A172 (cell line): ENCODE measurements at places on chromosomes 16 and 17.

DNA sequence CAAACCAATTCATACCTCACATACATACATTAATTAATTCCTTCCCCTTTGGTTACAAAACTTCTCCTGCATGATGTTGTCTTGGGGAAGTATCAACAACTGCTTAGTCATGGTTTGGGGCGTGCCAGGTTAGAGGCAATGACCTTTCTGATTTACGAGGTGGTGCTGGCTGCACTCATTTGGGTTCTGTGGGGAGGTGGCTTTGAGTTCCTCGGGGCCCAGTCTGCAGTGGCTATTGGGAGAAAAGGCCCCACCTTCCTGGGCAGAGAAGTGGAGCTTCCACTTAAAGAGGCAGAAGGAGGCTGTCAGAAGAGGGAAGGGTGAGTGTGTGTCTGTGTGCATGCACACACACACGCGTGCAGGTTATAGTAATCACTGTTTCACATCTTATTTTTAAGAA lies 10.2 kb upstream of the ETV4 start:
- peak; percentile 80 for DNase-seq

- no peak for DNase-seq
Observed at GRCh38 chr16:57231821-57232350, 13.2 kb upstream of the ARL2BP start.

DNA sequence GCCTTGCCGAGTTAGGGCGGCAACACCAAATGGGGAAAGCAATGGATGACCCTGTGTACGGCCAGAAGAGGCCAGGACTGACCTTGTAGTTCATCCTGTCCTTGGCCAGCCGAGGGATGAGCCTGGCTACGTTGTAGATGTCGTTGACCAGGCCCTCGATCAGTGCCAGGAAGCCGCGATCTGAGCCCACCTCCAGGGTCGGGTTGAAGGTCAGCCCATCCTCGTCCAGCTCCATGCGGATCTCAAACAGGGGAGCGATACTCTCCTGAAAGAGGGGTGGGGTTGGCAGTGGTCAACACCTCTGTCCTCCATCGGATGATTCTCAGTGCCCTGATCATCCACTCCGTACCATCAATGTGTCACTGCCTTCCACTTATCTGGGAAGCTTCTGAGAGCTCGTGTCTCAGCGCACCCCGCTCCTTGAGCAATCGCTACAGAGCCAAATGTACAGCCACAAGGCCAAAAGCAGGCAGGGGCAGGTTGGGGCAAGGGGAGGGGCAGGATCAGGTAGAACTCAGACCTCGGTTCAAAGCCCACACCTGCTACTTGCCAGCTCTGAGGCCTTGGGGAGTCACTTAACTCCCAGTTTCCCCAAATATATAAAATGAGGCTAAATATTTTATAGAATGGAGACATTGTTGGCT lies 39.9 kb downstream of the DNAH17 start:
- DNase-seq = no peak

DNA sequence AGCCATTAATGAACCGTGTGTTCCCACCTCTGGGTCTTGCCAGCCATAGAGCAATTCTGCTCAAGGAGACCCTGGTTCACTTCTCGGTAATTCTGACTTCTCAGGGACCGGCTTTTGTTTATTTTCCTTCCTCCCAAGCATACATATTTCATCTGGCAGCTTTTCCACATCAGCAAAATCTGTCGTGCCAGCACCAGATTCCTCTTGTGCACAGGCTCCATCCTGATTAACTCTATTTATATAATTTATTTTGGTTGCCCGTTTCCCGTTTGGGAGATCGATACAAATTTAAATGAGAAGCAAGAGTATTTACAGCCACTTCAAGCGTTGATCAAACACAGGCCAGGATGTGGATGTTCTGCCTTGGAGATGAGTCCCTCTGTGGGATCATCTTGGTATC lies 161.9 kb upstream of the XYLT1 start:
- DNase-seq = no peak

DNA sequence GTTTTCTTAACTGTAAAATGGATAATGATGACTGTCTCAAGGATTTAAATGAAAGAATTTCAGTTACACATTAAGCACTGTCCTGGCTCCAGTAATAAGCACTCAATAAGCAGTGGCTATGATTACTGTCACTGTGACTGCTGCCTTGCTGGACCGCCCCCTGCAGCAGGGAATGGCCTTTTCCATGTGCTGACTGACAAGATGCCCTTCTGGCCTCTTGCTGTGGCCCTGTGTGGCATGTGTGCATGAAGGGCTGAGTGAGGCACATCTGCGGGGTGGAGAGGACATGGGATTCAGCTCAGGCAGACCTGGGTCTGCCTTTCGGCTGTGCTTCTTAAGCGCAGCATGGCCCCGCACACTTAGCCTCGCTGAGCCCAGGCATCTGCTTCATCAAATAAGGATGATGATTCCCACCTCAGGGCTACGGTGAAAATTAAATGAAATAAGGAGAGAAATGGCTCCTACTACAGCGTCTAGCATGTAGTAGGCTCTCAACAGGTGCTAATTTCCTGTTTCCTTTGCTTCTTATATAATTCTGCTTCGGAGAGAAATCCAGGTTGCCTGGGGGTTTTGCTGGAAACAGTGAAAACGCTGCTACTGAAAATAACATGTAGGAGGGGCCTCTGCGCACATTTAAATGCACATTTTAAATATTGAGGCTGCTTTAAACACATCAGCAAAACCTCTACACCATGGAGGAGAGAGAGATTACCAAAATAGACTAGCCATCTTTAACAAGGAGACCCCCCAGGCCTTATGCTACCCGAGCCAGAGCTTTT lies 183.9 kb downstream of the PARN start:
- no peak for DNase-seq

GRCh38 chr16:83725313-83725712 lies 82.5 kb upstream of the HSBP1 start:
- no peak for DNase-seq

- no peak for DNase-seq
Observed at GRCh38 chr17:8685381-8685780, 54.9 kb upstream of the MYH10 start.

DNA sequence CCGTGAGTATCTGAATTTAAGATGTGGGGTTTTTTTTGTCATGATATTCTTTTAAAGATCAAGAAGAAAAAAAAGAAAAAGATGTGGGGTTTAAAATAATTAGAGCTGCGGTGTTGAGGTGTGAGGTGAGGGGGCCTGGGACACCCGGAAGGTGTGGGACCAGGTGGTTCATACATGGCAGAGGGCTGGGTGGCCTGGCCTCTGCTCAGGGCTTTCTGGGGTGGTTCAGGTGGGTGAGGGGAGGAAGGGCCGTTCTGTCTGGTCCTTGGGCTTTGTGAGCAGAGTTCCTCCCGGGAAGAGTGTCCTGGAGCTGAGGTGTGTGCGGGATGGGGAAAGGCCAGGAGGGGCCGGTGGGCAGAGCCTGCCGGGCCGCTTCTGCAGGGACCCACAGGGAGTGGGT lies 5.0 kb downstream of the PRSS27 start:
- no peak for DNase-seq

DNA sequence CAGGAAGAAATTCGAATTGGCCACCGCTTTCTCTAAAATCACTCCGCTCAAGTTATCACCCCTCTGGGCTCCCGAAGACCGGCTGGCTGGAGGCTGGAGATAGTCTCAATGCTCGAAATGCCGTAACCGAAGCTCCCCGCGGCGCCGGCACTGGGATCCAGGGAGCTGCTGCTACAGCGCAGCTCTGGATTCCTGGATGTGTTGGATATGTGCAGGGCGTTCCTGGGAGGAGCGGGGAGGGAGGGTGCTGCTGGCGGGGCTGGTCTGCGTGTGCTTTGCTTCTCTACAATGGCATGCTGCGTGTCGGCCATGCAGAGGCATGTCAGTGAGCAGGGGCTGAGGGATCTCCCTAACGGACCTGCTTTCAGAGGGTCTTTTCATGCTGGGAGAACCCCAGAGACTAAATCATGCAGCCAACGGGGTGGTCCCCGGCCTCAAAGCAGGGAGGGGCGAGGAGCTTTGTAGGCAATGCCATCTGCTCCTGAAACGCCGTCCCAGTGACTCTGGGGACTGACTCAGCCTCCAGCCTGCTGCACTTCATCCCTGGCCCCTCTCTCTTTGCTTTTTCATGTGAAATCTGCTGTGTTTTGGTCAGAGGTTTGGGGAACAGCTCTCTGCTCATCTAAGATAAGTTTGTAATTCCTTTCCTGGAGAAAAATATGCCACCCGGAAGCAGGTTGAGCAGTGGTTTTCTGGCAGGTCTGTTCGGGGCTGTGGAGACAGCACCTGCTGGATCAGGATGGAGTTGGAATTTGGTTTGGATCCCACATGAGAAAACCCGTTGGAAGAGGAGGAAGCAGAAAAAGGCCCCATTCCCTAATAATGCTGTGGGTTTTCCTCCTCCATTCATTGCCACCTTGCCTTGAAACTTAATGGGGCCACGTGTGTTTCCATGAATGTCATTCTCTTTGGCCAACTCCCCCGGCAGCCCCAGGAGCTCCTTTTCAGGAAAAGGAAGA lies 311.4 kb downstream of the SEC14L1 start:
- DNase-seq = no peak

DNA sequence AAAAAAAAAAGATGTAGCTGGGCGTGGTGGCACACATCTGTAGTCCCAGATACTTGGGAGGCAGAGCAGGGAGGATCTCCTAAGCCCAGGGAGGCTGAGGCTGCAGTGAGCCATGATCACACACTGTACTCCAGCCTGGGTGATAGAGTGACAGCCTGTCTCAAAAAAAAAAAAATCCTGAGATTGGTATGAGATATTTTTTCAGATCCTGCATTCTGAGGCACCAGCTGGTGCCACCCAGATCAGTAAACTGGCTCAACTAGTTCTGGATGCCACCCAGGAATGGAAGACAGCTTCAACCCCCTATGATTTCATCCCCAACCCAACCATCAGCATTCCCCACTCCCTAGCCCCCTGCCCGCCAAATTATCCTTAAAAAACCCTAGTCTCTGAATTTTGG lies 7.1 kb upstream of the GJC1 start:
- no peak for DNase-seq

DNA sequence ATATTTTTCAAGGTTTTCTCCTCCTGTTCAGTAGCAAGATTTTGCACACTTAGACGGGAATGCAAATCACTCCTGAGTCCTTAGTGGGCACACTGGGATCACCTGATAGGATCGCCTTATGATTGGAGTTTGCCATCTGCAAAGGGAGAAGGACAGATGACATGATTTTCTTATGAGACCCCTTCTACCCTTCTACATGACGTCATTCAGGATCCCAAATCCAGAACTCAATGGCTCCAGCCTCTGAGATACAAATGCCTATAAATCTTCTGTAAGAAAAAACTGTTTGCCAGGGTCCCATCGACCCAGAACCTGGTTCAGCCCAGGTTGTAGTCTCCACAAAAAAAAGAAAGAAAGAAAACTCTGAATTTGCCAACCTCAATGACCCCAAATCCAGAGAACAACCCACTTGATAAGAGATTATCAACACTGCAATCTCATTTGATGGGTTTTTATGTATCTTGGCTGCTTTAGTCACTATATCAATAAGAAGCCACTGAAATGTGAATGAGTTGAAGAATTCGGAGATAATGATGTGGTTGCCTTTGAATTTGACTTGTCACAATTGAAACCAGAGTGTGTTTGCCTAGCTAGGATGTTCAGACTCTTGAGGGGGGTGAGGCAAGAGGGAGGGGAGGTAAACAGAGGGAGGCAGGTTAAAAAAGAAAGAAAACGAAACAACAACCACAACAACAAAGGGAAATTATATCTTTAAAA lies 6.7 kb downstream of the ZNF423 start:
- no peak for DNase-seq

DNA sequence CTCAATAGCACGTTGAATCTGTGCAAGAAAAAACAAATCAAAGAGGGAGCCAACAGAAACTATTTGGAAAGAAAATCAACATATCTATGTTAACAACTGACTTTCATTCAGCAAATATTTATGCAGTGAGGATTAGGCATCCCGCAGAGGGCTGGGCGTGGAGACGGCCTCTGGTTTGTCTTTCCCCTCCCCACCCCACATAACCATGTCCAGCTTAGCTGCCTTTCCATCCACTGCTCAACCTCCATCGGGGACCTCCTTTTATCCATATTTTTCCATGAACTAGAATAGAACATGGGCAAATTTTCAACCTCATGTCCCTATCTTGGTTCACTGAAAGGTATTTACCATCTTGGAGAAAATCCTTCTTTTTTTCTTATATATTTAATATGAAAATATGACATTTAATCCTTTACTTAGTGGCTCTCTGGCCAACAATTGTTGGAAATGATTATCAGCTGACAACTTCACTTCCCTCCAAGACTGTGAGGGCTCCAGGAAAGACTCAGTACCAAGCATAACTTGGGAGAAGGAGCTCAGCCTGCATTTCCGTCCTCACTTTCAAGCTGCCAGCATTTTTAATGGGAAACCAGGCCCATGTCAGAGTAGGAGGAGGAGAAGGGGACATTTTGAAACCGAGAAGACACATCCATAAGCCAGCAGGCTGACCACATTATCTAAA lies 462.6 kb upstream of the MAF start:
- DNase-seq = no peak

DNA sequence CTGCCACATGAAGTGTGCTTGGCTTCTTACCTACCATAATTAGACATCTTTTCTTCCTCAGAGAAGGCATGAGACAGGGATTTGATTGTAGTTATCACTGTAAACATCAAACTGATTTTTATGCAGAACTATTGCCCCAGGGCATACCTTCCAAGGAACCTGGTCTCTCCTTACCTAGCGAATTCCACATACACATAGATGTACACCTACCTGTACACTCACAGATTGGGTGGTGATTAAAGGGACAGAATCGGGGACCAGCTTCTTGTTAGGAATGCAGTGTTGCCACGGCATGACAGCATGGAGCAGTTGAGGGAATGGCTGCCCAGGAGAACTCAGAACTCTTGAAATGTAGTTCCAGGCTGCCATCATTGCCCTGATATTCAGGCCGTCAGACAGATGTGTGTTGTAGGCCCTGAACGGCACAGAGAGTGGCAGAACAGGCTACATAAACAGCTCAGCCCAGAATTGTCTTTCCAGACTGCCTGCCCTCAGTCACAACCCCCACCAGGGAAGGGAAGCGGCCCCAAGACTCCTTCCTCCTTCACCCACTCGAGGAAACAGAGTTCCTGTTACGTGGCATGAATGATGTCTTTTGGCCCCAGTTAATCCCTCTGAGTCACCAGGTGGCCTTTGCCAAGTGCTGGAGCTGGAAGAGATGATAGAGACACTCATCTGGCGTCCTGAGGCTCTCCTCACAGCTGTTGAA lies 17.8 kb upstream of the NAGLU start:
- DNase-seq = peak; percentile 99

GRCh38 chr17:72640415-72641165 lies 451.9 kb downstream of the SLC39A11 start:
- DNase-seq = no peak

- DNase-seq = no peak
Observed at GRCh38 chr16:31916056-31916488, 42.5 kb downstream of the ZNF267 start.

GRCh38 chr17:48630925-48631692 lies 5.0 kb upstream of the HOXB9 start:
- no peak for DNase-seq

GRCh38 chr17:29575511-29576213 lies 7.2 kb downstream of the TP53I13 start:
- no peak for DNase-seq

DNA sequence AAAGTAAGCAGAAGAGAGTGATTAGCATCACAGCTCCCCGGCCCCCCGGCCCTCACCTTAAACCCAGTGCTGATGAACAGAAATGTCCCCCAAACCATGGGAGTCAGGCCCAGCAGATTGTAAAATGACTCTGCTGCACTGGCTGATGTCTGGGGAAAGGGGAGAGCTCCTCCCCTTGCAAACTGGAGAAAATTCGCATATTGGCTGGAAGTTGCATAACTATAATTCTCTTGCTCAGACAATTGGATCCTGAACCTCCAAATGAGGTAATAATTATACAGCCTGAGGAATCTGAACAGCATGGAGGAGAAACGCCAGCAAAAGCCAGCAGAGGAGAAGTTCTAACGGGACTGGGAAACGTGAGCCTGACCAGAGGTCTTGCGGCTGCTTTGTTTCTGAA lies 109.7 kb downstream of the C16orf95 start:
- peak; percentile 37 for DNase-seq
